GM03348 (cell line): ENCODE measurements at places on chromosomes 1 and 21.
A peak's percentile ranks its signal among the peaks of the same experiment; 100 is the strongest.

- DNase-seq: no peak
Observed at GRCh38 chr1:18668750-18669404, 38.2 kb downstream of the PAX7 start.

DNA sequence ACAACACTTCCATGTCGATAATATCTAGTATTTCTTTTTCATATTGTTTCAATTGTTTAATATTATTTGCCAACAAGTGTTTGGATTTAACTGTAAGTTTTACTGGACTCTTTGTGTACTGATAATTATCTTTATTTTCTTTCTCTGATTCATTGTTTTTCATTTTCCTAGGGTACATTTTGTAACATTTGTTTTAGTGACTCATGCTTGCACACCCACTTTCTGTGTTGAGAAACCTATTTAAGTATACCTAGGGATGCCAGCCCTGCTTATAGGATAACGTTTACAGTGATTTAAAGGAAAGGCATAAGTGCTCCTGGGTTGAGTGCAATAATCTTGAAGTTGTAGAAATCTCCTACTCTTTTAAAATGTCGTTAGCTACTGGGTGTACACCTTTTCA, 1386.0 kb upstream of the ADGRL4 start:
- DNase-seq: no peak

DNA sequence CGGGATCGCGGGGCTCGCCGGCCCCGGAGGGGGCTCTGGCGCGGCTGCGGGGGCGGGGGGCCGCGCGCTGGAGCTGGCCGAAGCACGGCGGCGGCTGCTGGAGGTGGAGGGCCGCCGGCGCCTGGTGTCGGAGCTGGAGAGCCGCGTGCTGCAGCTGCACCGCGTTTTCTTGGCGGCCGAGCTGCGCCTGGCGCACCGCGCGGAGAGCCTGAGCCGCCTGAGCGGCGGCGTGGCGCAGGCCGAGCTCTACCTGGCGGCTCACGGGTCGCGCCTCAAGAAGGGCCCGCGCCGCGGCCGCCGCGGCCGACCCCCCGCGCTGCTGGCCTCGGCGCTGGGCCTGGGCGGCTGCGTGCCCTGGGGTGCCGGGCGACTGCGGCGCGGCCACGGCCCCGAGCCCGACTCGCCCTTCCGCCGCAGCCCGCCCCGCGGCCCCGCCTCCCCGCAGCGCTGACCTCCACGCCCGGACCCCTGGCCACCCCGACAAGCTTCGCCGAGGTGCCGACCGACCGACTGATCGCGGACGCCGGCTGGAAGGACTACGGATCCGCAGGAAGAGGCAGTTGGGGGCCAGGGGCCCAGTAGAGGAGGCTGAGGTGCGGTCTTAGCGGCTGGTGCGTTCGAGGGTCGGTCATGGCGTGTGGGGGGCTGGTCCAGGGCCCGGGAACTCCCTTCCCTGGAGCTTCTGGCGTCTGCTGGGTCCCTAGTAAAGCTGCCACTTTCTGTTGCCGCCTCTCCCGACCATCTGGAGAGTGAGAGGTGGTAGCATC, 711 bp downstream of the TRNP1 start:
- peak; percentile 70 for DNase-seq

DNA sequence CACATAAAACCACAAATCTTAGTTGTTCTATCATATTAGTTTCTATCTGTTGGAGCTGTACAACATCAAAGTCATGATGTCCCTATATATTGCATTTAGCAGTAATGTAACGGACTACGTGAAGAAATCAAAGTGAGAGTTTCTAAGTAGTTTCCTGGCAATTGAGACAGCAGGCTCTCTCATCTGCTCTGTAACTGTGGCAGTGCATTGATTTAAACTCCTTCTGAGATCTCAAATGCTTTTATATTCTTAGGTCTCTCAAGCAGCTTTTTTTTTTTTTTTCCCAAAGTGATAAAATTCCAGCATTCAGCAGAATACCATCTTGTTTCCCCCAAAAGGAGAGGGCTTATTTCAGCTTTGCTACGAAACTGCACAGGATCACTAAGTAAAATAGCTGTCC, 480.1 kb downstream of the PTBP2 start:
- no peak for DNase-seq

GRCh38 chr1:152110365-152110859, 4.8 kb downstream of the TCHH start:
- DNase-seq: peak; percentile 54

DNA sequence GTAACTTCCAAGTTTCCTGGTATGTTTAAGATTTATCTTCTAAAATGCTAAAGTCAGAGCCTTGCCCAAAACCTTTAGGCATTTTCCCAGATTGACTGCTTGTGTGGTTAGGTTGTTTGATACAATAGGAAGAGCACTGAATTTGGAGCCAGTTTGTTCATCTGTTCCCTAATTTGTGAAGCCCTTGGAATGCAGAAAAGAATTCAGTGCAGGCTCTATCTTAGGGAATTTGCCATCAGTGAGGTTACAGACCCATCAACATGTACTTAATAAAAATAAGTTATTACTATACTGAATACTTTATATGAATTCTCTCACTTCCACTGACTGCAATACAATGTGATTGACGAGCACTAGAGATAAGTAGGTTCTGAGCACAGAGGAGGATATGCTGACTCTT, 120.2 kb downstream of the PIK3R3 start:
- DNase-seq: peak; percentile 36

DNA sequence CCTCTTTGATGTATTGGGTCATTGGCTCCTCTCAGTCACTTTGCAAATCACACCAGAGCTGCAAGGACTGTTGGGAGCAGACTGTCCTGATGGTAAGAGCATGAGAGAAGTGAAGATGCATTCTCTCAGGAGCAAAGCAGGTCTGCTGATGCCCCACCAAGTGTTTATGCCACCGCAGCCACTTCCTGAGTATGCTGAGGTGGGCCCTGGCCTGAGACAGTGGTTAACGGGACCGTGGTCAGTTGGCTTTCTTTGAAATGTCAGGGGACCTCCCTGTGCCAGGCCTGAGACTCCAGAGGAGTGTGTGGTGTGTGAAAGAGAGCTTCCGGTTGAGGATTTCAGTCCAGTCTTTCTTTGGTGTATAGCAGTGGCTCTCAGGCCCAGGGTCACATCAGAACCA, 79.4 kb downstream of the SPATA46 start:
- no peak for DNase-seq

- no peak for DNase-seq
Observed at GRCh38 chr1:211132721-211133392, 1.1 kb downstream of the KCNH1 start.
